ENCODE measurements at places on chromosomes 4 and X. TPM values are rescaled to one million over a fixed set of nuclear protein-coding genes. Genes with fewer than 3 reads are reported as not detected.

MAP7D2 gene
- 0.56 TPM for total RNA-seq

FGF5 gene
- total RNA-seq = not detected

GRCh38 chr4:66416425-66416824 lies 746.1 kb upstream of the EPHA5 start:
- ATAC-seq = no peak

- no peak for ATAC-seq
Observed at GRCh38 chr4:182350041-182350440, 106.8 kb downstream of the TENM3 start.

- ATAC-seq = peak; percentile 66
Observed at GRCh38 chrX:110082161-110082560, 79.2 kb downstream of the TMEM164 start.

- ATAC-seq = no peak
Observed at GRCh38 chr4:82774711-82775171, 23.9 kb downstream of the SCD5 start.

- no peak for ATAC-seq
Observed at GRCh38 chr4:112793033-112793432, 156.1 kb downstream of the LARP7 start.

Measured in esophagus mucosa (tissue), 1 donor.